ENCODE measurements at places on chromosomes 3 and 15. TPM values are rescaled to one million over a fixed set of nuclear protein-coding genes. Genes with fewer than 3 reads are reported as not detected.

DNA sequence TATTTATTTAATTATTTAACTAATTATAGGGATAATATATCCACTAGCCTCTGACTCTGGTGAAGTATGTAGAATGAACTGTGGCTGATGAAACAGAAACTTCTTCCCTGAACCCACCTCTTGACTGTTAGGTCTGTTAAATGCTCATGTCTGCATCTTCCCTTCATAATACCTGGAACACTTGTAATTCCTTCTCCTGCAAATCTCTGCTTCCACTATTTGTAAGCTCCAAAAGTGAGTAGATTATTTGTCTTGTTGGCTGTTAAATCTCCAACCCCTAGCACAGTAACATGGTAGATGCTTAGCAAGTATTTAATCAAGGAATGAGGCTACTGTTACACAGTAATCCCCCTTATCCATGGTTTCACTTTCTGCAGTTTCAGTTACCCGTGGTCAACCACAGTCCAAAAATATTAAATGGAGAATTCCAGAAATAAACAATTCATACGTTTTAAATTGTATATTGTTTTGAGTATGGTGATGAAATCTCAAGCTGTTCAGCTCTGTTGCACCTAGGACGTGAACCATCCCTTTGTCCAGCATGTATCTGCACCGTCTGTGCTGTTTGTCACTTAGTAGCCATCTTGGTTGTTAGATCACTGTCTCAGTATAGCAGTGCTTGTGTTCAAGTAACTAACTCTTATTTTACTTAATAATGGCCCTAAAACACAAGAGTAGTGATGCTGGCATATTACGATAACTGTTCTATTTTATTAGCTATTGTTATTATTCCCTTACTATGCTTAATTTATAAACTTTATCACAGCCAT lies 5.7 kb downstream of the TTBK2 start:
- no peak for DNase-seq

PP2D1 gene
- total RNA-seq, result not detected

- DNase-seq, result no peak
Observed at GRCh38 chr15:88624971-88625490, 3.9 kb downstream of the AEN start.

DNA sequence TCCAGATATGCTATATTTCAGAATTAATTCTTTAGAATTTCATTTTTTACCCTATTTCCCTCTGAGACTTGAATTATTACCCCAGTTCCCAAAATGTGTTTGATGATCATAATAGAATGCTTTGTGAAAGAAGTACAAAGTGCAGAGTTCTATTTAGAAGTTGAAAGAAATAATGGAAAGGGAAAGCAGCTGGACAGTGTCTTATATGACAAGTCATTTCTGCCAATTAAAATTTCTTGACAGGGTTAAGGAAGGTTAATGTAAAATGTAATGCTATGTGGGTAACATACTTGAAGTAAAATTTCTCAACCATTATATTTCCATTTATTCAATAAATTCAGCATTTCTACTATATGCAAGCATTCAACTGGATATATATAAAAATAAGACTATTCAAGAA lies 33.1 kb downstream of the FGF7 start:
- DNase-seq, result no peak

CADM2 gene
- 4.3 TPM for total RNA-seq

CCDC39 gene
- not detected for total RNA-seq

GRCh38 chr3:66443118-66443803 lies 57.6 kb downstream of the LRIG1 start:
- DNase-seq, result no peak

DNA sequence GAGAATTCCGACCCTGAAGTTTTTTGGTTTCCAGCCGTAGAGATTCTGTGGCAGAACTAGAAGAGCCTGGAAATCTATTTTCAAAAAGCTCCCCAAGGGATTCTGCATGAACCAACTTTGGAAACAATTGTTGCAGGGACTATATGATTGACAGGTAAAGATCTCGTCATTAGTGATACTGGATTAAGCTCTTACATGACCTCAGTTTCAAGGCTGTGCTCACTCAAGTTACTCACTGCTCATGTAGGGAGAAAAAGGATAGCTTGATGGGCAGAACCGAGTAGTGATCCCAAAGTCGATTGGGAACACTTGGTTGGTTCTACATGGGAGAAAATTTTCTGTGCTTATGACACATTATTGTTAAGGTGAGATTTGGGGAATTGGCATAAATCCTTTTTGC lies 142.3 kb upstream of the RASGRP1 start:
- no peak for DNase-seq

- no peak for DNase-seq
Observed at GRCh38 chr3:2154621-2155020, 56.0 kb downstream of the CNTN4 start.

All from left ventricle myocardium inferior (tissue), 1 donor.